ENCODE measurements at places on chromosomes 1 and 21.

GRCh38 chr1:171739656-171740055 is 2.2 kb downstream of the VAMP4 start:
- no peak for DNase-seq

- no peak for DNase-seq
Measured at GRCh38 chr1:226845624-226846023, 24.8 kb upstream of the PSEN2 start.

- DNase-seq = no peak
Measured at GRCh38 chr1:212238552-212238951, 46.7 kb upstream of the PPP2R5A start.

DNA sequence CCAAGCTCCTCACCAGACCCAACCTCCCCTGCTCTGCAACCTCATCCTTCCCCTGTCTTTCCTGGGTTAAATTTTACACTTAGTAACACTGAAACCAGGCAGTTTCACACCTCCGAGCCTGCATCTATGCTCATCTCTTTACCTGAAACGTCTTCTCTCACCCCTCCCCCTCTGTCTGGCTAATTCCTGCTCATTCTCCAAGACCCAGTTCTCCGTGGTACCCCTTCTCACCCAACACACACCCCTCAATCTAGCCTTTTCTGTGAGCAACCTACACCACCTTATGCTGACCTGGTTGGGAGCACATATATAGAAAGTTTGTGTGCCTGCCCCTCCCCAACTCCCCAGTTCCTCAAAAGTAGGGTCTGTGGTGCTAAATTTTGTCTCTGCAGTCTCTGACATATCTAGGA is 3.7 kb upstream of the KIAA1614 start:
- no peak for DNase-seq

- no peak for DNase-seq
Measured at GRCh38 chr1:33454646-33455282, 17.7 kb upstream of the ZSCAN20 start.

DNA sequence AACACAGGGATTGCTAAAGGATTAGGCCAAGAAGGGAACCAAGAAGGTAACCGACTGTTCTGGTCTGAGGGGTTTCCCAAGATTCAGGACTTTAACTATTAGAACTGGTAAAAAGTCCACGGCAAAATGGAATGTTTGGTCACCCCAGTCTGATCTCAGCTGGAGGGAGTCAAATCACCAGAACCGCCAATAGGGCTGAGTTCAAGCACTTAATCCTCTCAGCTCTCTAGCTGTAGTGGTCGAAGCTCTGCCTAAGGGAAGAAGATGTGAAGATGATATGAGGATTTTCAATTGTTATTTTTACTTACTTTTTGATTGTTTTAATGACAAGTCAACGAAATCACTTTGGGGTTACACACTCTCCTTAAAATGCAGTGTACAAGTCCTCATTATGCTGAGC is 29.1 kb downstream of the F5 start:
- no peak for DNase-seq

DNA sequence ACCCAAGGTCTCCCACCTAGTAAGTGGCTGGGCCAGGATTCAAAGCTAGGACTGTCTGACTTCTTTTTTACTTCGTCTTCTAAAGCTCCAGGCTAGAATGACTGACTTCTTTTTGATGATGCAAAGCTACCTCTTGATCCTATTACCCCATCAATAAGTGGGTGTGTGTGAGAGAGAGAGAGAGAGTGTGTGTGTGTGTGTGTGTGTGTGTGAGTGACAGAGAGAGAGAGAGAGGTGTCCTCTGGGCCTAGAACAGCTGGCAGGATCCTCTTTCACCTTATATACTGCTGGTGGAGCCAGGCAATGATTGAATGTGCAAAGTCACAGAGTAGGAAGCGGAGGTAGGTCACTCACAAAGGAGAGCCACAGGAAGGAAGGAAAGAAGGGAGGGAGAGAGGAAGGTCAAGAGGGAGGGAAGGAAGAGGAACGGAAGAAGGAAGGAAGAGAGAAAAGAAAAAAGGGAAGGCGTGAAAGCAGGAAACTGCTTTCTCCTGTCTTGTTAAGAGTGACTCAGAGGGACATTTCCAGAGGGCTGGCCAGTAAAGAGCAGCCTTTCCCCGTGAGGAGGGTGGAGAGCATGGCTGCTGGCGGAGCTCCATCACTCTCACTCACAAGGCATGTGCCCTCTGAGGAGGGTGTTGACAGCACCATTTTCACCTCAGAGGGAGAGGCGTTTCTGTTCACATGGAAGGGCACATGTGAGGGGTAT is 68.9 kb downstream of the CDC7 start:
- DNase-seq = no peak

DNA sequence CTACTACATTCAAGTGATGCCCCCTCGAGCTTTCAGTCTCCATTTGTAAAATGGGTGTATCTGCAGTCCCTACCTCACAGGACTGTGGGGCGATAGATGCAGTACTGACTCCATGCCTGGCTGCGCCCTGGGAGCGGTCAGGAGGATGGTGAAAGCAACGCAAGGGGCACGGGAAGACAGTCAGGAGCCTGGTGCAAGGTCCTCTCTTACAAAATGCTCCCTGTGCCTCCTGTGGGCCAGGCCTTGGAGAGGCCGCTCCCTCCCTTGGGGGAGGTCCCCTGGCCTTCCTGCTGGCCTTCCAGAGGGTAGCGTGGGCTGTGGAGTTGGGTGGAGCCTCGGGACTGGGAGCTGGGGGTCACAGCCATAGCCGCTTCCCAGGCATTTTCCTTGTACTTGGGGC is 21.6 kb downstream of the FAM151A start:
- DNase-seq = no peak

GRCh38 chr21:45861156-45861870 is 120.3 kb upstream of the COL6A1 start:
- no peak for DNase-seq

DNA sequence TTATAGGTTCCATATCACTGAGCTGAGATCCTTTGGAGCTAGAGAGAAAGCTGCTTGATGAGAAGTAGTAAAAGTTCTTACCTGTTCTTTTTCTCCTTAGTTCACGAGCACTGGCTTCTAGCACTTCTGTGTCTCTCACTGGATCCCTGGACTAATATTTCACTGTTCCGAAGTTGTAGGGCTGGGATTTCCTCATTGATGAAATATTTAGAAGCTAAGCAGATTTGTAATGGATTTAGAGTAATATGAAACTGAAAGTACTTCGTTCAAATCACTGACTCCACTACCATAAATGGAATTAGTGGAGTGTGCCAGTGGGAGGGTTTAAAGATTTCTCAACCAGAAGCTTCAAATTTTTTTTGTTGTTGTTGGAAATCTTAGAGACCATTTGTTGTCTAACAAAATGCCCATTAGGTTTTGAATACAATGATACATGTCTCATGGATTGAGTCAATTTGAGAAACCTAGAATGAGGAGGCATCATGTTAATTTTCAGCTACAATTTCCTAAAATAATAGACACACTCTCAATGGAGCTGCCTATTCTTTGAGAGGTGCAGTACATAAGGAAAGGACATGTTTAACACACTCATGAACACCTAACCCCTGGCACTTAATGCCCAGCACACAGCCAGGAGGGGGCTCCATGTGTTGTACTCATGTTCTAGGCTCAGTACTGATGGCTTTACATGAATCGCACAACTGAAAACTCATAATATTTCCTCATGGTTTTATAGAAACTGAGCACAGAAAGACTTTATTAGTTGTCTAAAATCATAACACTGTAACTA is at the start of gene GBP1:
Gene GBP1 (minus strand): TSS at position 130 of the 790 bp plus-strand sequence. CDS start 1,974 bp downstream, outside the sequence.
- DNase-seq = no peak

GRCh38 chr1:16410803-16411202 is 26.4 kb downstream of the SPATA21 start:
- DNase-seq = no peak

GRCh38 chr21:42336054-42336453 is 14.7 kb downstream of the TFF2 start:
- DNase-seq = no peak

- peak; percentile 58 for DNase-seq
Measured at GRCh38 chr1:12617901-12618660, at the start of gene DHRS3. Gene DHRS3 (minus strand): TSS chr1:12618210. CDS start chr1:12617348, 862 bp downstream.
